ENCODE measurements at places on chromosomes 5 and 9.

- no peak for DNase-seq
These were observed 386.1 kb upstream of the MPDZ start for GRCh38 chr9:13665418-13666066.

GRCh38 chr5:54676481-54677340 lies 159.2 kb downstream of the SNX18 start:
- no peak for DNase-seq

- DNase-seq = no peak
These were observed 309.7 kb downstream of the TLE1 start for GRCh38 chr9:81379655-81380054.

DNA sequence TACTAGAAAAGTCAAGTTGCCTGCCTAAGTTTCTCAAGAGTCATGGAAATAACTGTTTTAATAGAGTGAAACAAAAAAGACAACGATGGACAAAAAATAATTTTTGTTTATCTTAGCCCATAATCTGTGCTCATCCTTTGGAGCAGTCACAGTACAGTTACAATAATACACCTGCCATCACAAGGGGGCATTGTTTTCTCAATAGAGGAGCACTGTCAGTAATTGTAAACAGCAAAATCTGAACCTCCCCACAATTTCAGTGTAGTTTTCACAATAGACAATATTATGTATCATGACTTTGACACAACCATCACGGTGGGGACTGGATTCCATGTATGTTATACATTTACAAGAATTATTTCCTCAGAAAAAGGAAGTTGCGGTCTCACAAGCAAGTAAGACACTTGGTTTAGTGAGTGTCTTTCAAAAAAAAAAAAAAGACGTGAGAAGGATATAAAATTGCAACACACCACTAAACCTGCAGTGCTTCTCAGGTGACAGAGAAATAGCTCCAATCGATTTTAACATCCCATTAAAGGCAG lies 586.3 kb downstream of the PTPRD start:
- no peak for DNase-seq

GRCh38 chr9:131663288-131663687 lies 76.6 kb downstream of the RAPGEF1 start:
- DNase-seq = no peak

- no peak for DNase-seq
These were observed at the start of gene SH3PXD2B for GRCh38 chr5:172454358-172455086. SH3PXD2B (minus strand) TSS chr5:172454525; CDS start chr5:172454352, 173 bp downstream.

- no peak for DNase-seq
These were observed 87.0 kb upstream of the CCNH start for GRCh38 chr5:87499478-87500410.

DNA sequence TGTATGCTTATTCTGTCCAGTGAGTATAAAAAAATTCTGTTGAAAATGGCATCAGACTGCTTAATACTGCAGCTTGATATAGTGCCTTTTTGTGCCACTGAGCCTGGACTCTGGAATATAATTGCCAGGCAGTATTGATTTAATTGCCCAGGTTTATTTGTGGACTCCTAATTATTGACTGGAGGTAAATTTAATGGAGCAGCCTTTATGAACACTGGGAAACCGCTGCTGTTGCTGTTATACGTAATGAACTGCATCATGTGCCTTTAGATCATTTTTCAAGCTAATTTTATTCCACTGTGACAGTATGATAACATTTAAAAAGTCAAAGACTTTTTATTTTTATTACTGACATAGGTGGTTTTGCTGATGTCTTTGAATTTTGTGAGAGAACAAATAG lies 90.2 kb upstream of the SH3GL2 start:
- no peak for DNase-seq

- no peak for DNase-seq
These were observed 497.4 kb upstream of the CYLC2 start for GRCh38 chr9:102497709-102498108.

GRCh38 chr5:139204196-139204595 lies 6.0 kb upstream of the SIL1 start:
- no peak for DNase-seq

GRCh38 chr5:5405441-5405840 lies 17.0 kb upstream of the ICE1 start:
- no peak for DNase-seq

DNA sequence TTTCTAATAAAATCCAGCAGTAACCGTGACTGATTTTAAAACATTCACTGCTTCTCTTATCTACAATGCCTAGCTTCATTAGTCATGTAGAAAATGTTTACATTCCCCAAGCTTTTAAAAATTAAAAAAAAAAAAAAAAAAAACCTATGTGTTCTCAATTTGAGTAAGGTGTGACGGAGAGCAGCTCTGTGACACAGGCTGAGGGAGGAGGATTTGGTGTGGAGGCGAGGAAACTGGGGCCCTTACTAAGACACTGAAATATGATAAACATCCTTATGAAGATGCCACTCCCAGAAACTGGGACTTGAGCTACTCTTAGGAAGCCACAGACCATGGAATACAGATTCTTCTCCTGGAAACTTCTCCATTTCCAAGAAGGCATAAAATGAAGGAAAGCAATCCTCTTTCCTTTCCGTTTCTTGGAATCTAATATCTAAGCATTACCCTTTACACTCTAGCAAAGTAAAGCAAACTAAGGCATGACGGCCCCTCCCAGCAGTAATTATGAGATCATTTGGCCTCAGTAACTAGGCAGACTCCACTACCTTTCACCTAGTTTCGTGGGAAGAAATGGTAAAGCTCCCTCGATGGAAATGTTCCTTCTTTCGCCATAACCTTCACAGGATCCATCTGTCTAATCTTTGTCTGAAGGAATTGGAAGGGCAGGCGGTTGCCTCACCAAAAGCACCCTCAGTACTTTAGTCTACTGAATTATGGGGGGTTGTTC lies 23.5 kb downstream of the GRAMD2B start:
- DNase-seq = no peak

GRCh38 chr9:121073038-121073437 lies 1.7 kb upstream of the CNTRL start:
- DNase-seq = no peak

DNA sequence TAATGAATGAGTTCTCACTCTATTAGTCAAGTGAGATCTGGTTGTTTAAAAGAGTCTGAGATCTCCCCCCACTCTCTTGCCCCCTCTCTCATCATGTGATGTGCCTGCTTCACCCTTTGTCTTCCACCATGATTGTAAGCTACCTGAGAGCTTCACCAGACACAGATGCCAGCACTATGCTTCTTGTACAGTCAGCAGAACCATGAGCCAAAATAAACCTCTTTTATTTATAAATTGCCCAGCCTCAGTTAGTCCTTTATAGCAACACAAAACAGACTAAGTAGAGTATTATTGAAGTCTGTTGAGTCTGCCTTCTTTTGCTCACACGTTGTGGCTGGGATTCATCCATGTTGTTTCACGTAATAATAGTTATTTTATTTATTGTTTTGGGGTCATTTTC lies 14.3 kb downstream of the CYSTM1 start:
- no peak for DNase-seq

DNA sequence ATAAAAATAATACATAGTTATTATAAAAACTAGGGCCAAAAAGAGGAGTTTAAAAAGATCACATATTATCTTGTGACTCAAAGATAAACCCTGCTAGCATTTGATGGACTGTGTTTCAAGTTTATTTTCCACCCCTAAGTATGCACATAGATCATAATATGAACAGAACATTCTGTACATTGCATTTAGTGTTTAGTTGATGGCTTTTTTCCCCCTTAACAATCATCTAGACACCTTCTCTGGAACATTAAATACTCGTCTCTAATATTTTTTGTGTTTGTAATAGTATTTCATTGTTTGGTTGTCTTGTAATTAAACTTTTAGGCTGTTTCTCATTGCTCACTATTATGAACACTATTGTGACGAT lies 10.5 kb downstream of the COL15A1 start:
- DNase-seq = no peak

DNA sequence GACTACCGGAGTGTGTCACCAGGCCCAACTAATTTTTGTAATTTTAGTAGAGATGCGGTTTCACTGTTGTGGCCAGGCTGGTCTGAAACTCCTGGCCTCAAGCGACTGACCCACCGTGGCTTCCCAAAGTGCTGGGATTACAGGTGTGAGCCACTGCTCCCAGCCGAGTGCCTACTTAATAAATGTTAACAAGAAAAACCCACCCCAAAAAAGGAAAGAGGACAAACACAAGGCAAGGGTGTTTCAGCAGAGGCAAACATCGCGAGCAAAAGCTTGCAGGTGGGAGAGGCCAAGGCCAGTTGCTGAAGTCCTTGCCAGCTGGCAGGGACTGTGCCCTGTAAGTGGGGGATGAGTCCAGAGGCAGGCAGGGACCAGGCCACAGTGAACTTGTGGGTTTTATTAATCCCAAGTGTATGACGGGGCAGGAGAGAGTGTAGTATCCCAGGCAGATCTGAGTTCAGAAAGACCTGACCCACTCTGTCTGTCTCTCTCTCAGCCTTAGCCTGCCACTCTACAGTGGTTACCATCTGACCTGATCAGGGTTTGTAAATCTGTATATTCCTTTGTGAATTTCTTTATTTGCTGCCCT lies 6.4 kb upstream of the FPGS start:
- no peak for DNase-seq

- DNase-seq = no peak
These were observed 23.4 kb downstream of the LIX1 start for GRCh38 chr5:97119007-97119390.

DNA sequence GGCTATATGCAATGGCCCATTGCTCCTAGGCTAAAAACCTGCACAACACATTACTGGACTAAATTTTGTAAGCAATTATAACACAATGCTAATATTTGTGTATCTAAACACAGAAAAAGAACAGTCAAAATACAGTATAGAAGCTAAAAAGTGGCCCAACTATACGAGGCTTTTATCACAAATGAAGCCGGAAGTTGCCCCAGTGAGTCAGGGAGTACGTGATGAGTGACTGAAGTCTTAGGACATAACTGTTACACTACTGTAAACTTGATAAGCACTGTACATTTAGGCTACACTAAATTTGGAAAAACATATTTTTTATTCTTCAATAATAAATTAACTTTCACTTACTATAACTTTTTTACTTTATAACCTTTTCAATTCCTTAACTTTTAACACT lies 105.2 kb upstream of the PRR16 start:
- no peak for DNase-seq

GRCh38 chr5:149961957-149962409 lies 1.4 kb downstream of the SLC26A2 start:
- no peak for DNase-seq

GRCh38 chr5:73893813-73894212 lies 267.8 kb downstream of the ARHGEF28 start:
- no peak for DNase-seq

DNA sequence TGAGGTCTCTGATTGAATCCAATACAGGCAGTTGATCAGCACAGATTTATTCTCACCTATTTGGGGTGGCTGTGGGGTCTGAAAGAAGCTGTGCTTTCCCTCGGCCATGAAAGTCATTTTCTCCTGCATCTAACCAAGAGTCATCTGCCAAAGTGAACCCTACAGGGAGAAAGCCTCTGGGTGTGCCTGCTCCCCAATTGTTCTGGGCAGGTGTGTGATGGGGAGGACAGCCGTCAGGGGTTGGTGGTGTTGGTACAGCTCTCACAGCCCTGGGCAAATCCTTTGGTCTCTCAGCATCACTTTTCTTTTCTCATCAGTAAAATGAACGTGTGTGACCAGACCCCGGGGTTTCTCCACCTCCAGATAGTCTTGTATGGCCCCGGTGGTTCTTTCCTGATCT lies 2.5 kb downstream of the PHF2 start:
- DNase-seq = no peak

DNA sequence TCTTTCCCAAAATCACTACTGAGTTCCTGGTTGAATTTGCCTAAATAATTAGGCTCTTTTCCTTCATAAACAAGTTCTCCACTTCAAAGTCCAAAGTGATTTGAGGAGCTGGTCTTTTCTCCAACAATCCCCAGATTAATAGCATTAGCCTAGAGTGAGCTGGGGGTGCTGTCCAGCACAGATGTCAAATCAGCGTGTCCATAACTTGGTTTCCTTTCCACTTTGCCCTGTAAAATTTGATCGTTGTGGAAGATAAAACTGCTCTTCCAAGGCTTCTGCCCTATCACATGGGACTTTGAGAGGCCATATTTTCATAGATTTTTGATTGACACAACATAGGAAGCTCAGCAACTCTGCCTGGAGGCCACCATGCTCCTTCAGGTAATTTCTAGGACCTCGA lies 134.7 kb upstream of the RORB start:
- no peak for DNase-seq

DNA sequence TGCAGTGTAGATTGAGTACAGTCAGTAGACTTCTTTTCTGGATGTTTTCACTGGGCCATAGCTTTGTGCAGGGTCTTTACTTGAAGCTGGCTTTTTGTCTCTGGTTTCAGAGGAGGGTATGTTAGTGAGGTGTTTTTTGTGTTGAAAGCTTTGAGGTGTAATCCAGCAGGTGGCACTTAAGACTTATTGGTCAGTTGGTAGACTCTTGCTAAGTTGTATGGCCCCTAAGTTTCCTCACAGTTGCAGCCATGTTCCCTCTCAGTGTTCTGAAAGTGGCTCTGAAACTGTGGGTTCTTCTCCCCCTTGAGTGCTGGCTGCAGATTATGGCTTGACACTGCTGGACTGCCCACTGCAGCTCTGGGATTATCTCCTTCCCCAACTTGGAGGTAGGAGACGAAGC lies 55.7 kb upstream of the SLC44A1 start:
- DNase-seq = no peak

GRCh38 chr5:122152266-122152900 lies 23.0 kb downstream of the ZNF474 start:
- DNase-seq = no peak

- no peak for DNase-seq
These were observed 967 bp downstream of the ANKRD31 start for GRCh38 chr5:75235711-75236110.

GRCh38 chr5:19770396-19770795 lies 217.6 kb downstream of the CDH18 start:
- DNase-seq = no peak

GRCh38 chr5:111412593-111412992 lies 99.7 kb downstream of the STARD4 start:
- DNase-seq = no peak

DNA sequence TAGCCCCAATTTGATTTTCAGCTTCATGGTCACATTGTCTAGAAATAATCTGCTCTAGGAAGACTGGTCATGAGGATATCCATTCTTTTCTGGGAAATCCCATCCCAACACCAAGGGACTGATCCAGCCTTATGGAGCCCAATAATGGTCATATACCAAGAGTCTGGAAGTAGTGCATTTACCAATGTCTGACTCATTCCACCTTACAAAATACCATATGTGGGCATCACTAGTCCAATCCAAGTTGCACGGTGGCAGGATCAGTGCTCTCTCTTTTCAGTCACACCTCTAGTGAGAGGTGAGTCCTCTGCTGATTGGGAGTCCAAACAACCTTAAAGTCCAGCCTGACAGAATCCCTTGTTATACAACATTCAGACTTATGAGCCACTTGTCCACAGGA lies 73.7 kb downstream of the FEM1C start:
- DNase-seq = no peak

All from NCI-H1436 treated with DMSO at 0.1 percent for 48 hours (cell line).